Stimulated activated CD4-positive, alpha-beta T cell treated with anti-CD3 and anti-CD28 coated beads, Interleukin-1b, Interleukin-23, amount 100 ng/mL, for 1 hour (primary cell): ENCODE measurements at places on chromosomes 4 and X.

DNA sequence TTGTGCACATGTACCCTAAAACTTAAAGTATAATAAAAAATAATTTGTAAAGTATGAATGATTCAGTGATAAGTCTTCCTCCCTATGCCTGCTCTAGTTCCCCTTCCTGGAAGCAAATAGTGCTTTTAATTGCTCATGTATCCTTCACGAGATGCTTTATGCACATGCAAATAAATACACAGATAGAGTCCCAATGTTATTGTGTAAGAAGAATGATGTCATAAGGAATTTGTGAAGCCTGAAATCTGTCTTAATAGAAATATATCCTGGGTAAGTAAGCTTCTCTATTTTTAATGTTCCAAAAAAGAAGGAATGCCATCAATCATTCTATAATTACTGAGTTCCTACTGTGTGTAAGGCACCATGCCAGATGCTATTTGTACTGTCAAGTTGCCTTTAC is 157.5 kb upstream of the SLC4A4 start:
- DNase-seq: no peak

DNA sequence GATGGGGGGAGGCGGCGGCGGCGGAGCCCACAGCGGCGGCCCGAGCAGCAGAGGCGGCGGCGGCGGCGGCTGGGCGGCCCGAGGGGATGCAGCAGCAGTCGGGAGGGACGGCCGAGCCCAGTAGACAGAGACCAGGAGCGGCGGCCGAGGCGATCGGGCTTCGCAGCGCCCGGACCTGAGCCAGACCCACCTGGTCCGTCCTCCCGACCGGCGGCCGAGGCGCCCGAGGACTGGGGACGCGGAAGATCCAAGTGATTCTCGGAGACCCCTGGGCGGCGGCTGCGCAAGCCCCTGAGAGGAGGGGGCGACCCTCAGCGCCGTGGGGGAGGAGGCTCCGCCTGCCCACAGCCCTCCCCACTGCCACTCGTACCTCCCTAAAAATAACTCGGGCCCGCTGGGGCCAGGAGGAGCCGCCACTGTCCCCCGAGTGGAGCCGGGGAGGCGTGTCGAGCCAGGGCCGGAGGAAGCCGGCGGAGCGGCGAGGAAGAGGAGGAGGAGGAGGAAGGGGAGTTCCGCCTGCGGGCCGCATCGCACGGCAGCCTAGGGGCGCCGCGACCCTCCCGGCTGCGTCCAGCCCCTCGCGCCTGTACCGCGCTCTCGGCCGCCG is 608 bp downstream of the RAPGEF2 start:
- DNase-seq: peak; percentile 10

DNA sequence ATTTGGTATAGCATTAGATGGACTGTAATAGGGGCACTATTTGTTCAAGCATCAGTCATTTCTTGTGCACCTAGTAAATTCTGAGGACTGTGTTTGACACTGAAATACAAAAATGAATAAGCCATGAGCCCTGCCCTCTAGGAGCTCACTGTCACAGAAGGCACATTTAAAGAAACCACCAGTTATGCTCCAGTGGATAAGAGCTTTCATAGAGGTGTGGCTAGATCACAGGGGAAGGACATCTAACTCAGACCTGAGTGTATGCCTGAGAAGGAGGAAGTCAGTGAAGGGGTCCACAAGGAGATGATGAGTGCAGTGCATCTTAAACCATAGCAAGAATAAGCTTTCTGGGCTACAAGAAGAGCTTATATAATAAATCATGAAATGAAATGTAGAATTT is 40.1 kb downstream of the BTC start:
- no peak for DNase-seq

GRCh38 chr4:18570370-18570769 is 548.8 kb upstream of the LCORL start:
- no peak for DNase-seq
